Stimulated activated CD4-positive, alpha-beta T cell treated with anti-CD3 and anti-CD28 coated beads, TNF-alpha, amount 100 ng/mL, for 1 hour (primary cell): ENCODE measurements at places on chromosomes 4 and X.

DNA sequence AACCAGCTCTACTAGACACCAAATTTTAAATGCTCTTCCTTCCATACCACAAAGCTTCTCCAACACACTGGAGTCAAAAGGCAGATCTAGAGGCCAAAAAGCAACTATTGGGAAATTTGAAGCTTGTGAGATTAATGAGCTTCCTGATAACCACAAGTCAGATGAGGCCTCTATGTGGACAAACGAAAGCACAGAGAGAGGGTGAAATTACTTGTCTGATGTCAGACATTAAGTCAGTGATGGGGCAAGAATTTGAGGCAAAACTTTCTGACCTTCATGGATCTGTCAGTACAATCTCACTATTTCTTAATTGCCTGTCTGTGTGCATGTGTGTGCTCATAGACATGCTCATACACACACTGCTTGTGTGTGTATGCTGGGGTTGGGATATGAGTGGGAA lies 103.6 kb downstream of the GUCY2F start:
- DNase-seq, result no peak

- DNase-seq, result no peak
Measured at GRCh38 chr4:124948976-124949597, 236.6 kb upstream of the ANKRD50 start.

- DNase-seq, result no peak
Measured at GRCh38 chrX:111133389-111133788, 37.4 kb downstream of the PAK3 start.

DNA sequence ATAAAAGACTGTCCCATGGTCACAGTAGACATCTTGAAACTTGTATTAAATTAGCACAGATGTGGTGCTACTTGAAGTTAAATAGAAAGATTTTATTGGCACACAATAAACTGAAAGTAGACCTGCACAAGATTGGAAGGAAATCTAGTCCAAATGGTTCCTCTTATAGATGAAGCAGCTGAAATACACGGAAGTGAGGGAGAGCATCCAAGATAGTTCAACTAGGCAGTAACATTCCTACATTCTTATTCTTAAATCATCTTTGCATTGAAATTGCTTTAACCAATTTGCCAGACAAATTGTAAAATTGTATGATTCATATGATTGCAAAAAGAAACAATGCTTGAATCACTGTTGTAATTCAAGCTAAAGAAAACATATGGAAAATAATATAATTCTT lies 87.6 kb upstream of the VCX3B start:
- no peak for DNase-seq

DNA sequence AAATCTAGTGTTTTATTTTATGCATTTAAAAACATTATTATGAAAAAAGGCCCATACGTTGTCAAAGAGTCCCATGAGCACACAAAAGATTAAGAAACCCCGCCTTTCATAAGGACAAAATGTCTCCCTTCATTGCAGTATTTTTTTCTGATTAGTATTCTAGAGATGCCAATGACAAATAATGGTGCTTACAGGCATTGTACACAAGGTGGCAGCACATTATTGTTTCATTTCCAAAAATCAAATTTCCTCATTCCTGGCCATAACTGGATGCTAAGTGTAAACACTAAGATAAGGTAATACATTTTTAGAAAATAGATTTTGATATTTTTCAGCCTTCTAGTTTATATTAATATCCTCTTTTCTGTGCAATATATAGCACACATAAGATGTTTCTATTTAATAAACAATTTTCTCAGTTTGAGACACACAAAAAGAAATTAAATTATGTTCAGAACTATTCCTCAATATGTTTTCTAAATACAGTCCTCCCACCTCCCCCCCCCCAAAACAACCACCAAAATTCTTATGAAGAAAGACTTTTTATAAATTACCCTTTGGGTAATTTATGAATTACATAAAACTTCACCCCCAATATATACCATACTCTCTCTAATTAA lies 47.7 kb downstream of the TIGD2 start:
- no peak for DNase-seq

GRCh38 chr4:8697826-8698225 lies 105.3 kb downstream of the CPZ start:
- no peak for DNase-seq

DNA sequence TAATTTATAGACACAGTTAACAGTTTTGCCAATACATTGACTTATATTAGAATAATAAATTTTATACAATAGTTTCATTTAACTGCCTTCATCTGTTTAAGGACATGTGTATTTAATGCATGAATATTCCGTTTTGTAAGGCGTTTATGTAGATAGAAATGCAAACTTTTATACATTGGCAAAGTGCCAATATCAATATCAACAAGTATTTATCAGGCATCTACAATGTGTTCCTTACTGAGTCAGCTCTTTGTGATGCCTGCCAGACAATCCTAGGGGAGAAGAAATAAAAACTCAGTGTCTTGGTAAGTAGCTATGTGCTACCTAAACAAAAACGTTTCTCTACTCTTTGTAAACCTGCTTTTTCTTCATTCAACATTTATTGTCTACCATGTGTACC lies 1142.2 kb downstream of the C4orf33 start:
- no peak for DNase-seq

DNA sequence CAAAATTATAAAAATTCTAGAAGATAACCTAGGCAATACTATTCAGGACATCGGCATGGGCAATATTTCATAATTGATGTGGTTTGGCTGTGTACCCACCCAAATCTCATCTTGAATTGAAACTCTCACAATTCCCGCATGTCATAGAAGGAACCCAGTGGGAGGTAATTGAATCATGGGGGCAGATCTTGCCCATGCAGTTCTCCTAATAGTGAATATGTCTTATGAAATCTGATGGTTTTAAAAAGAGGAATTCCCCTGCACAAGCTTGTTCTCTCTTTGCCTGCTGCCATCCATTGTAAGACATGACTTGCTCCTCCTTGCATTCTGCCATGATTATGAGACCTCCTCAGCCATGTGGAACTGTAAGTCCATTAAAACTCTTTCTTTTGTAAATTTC lies 77.7 kb downstream of the DDX60 start:
- DNase-seq, result no peak

DNA sequence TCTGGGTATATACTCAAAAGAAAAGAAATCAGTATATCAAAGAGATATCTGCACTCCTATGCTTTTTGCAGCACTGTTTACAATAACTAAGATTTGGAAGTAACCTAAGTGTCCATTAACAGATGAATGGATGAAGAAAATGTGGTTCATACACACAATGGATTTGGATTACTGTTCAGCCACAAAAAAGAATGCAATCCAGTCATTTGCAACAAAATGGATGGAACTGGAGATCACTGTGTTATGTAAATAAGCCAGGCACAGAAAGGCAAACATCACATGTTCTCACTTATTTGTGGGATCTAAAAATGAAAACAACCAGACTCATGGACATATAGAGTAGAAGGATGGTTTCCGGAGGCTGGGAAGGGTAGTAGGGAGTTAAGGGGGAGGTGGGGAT lies 17.6 kb upstream of the NXT2 start:
- no peak for DNase-seq

GRCh38 chrX:30714138-30714537 lies 60.9 kb downstream of the GK start:
- DNase-seq, result no peak

DNA sequence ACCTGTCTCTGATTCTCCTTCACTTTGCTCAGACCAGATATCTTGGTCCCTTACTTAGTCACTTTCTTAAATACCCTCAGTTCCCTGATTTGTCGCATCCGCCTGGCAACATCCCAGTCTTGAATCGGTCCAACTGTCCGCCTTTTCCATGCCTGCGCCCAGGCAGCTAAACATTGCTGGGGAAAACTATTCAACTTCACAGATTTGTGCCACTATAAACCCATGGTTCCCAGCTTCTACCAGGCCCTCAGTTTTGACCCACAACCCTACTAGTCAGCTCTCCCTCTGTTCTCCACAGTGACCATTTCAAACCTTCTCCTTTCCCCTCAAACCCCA lies 451 bp upstream of the FGD1 start:
- DNase-seq, result no peak

GRCh38 chr4:188195389-188195985 lies 56.2 kb downstream of the TRIML1 start:
- no peak for DNase-seq

DNA sequence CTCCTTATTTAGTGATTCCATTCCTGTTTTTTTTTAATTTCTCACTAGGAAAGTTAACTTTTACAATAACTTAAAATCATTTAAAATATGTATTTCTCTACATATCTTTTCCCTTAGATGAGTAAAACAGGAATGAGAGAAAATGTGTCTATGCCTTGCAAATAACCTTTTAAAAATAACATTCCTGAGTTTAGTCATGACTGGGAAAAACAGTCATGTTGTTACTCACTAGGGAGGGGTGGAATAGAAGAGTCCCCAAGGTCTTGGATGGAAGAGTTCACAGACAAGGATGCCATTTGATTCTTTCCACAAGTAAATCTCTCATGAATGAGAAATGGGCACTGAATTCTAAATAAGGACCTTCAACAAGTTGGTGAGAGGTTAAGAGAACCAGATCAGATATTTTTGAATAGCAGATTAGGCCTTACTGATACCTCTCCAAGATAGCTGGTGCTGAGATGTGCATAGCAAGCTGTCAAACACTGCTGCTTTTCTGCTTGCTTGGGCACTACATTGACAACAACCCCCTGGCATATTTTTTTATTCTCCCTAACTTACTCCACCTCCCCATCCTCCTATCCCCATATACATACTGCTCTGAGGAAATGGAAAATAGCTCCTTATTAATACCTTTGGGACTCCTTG lies 25.1 kb downstream of the UGDH start:
- DNase-seq, result no peak

DNA sequence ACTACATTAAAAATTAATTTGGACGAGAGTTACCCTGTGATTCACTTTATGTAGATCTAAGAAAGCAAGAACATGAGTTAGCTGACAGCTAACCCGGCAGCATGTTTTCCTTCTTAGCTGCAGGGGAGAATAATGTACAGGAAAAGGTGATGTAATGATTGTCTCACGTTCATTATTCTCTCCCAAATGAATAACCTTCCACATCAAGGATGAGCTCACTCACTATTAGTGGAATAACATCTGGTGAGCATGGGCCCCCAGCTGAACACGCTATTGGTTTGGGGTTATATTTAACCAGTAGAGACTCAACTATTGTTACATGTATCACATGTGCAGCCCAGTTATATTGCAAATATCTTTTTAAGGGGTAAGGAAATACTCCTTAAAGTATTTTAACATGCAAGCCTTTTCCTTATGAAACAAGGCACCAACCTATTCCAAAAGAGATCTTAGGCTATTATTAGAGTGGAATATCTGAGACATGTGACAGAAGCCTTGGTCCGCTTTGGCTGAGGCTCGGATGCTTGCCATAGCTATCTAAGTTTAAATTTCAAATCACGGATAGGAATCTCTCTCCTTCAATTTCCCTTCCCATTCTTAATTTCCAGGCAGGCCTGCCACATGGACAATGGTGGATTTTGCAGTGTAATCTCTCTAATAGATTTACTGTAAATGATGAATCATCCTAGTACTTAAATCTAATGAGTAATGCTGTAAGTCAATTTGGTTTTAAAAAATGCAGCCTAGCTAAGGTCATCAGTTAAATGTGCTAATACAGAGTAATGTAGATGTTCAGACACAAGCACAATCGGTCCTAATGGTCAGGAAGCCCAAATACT lies 99.0 kb upstream of the OTUD4 start:
- DNase-seq, result no peak

- DNase-seq, result no peak
Measured at GRCh38 chrX:119638725-119639471, 32.7 kb upstream of the NKRF start.

DNA sequence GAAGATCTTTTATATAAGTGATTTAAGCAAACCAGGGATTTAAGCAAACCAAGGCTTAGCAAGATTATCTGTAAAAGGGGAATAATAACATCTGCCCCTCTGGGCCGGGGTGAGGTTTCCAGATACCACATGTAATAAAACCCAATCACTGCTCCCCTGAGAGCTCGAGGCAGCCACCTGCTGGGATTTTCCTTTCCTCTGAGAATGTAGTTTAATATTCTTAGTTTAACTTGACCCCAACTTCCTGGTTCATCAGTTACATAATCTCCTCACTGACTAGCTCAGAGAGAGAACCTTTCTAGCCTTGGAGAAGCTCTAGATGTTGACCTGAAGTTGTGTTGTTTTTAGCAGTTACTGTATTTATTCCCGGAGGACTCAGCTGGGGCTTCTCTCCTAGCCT lies 322.4 kb downstream of the ARHGAP10 start:
- DNase-seq, result no peak

GRCh38 chr4:138775489-138775888 lies 240.1 kb upstream of the NOCT start:
- no peak for DNase-seq

DNA sequence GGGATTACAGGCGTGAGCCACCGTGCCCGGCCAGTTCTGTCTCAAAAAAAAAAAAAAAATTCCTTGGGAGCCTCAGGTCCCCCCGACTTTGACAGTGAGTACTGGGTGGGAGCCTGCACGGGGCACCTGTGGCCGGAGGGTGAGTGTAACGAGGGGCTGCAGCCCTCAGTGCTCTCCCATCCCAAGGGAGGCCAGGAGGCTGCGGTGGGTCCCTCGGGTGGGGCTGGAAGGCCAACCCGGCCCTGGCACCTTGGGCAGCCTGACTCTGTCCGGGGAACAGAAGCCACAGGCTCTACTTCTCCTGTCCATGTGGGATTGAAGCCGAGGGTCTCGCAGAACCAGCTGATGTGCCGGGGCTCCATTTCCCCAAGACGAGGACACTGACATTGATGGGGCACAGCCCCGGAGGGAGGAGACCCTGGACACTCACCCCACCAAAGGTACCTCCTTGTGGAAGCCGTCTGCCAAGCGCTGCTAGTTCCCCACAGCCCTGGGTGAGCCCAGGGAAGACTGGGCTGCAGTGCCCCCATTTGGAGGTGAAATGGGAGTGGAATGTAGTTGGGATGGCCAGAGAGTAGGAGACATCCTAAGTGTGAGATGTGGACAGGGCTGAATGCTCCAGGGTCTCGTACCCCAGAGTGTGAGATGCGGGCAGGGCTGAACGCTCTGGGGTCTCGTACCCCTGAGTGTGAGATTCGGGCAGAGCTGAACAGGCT lies 2.3 kb upstream of the SLC26A1 start:
- no peak for DNase-seq

DNA sequence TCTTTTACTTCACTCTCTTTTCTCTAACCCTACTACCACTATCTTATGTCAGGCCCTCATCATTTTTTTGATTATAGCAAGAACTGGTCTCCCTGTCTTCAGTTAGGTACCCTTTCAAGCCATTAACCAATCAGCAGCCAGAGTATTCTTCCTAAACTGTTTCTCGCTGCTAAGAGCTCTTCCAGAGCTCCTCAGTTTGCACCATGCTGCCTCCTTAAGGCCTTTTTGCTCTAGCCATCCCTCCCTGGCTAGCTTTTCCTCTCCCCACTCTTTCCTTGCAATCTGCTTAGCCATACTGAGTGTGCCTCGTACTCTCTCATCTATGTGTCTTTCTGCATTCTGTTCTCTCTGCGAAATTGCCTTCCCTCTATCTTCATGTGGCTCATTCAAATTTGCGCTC lies 32.9 kb downstream of the KIF4A start:
- no peak for DNase-seq

- DNase-seq, result no peak
Measured at GRCh38 chr4:107359208-107359607, 323.1 kb upstream of the DKK2 start.

GRCh38 chrX:47316276-47317025 lies 53.9 kb upstream of the ZNF157 start:
- no peak for DNase-seq

GRCh38 chr4:120225527-120225926 lies 158.9 kb upstream of the MAD2L1 start:
- no peak for DNase-seq

GRCh38 chr4:93072292-93072691 lies 756.3 kb upstream of the ATOH1 start:
- no peak for DNase-seq

- DNase-seq, result no peak
Measured at GRCh38 chr4:70399319-70399718, 1.6 kb downstream of the OPRPN start.
